ENCODE measurements at places on chromosomes 3 and 15. TPM values are rescaled to one million over a fixed set of nuclear protein-coding genes. Genes with fewer than 3 reads are reported as not detected.

RTP1 gene
- total RNA-seq, result not detected

SOX2 gene
- total RNA-seq, result 46.4 TPM

TIGIT gene
- total RNA-seq, result 0.76 TPM

ZNF385D gene
- 3.4 TPM for total RNA-seq

DOCK3 gene
- total RNA-seq, result 0.92 TPM

UTS2B gene
- not detected for total RNA-seq

CDC25A gene
- 2.7 TPM for total RNA-seq

ST6GAL1 gene
- total RNA-seq, result 6.6 TPM

MRPL3 gene
- 45.6 TPM for total RNA-seq

GOLGA6B gene
- not detected for total RNA-seq

NANOGP8 gene
- not detected for total RNA-seq

PRICKLE2 gene
- 18.3 TPM for total RNA-seq

BSN gene
- total RNA-seq, result 0.19 TPM

Measured in esophagus squamous epithelium (tissue), 5 donors.